Heart left ventricle (tissue), 16 donors: ENCODE measurements at places on chromosomes 5 and 9. TPM values are rescaled to one million over a fixed set of nuclear protein-coding genes. Genes with fewer than 3 reads are reported as not detected.

Gene ROR2
- 3.8 TPM for total RNA-seq

GRCh38 chr9:72615931-72616330 is 94.5 kb downstream of the TMC1 start:
- DNase-seq, result no peak
- H3K27me3 ChIP-seq, result no peaks in the 10 kb centered on the region
- no peaks in the 10 kb centered on the region for H3K4me1 ChIP-seq
- no peaks in the 10 kb centered on the region for H3K36me3 ChIP-seq

DNA sequence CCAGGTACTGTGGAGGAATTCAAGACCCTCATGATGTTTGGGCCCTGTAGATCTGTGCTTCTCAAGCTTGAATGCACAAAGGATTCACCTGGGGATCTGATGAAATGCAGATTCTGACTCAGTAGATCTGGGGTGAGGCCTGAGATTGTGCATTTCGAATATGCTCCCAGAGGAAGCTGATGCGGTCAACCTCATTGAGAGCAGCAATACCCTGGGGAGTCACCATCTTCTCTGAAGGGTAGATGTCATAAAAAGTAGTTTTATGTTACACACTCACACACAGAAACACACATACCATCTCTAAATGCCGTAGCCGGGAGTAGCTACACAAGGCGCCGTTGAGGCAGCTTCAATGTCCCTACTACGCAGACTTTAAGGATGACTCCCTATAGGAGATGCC is 55.8 kb upstream of the CPEB4 start:
- no peaks in the 10 kb centered on the region for H3K36me3 ChIP-seq
- H3K4me3 ChIP-seq, result no peak overlapping the region
- H3K27me3 ChIP-seq, result no peaks in the 10 kb centered on the region
- no peak for DNase-seq
- peaks cover 10% of the 10 kb centered on the region for H3K4me1 ChIP-seq

GRCh38 chr5:174398171-174398570 is 326.2 kb upstream of the MSX2 start:
- no peak overlapping the region for H3K4me3 ChIP-seq
- no peaks in the 10 kb centered on the region for H3K36me3 ChIP-seq
- no peaks in the 10 kb centered on the region for H3K27me3 ChIP-seq
- no peak for DNase-seq
- no peak overlapping the region for H3K27ac ChIP-seq

- DNase-seq, result no peak
- H3K27ac ChIP-seq, result peak overlapping the region; percentile 60
- H3K36me3 ChIP-seq, result no peaks in the 10 kb centered on the region
- H3K27me3 ChIP-seq, result peaks cover 66% of the 10 kb centered on the region
- peaks cover 24% of the 10 kb centered on the region for H3K4me1 ChIP-seq
- peak overlapping the region; percentile 73 for H3K4me3 ChIP-seq
Observed at GRCh38 chr9:111036946-111037345, 1.3 kb downstream of the LPAR1 start.

DNA sequence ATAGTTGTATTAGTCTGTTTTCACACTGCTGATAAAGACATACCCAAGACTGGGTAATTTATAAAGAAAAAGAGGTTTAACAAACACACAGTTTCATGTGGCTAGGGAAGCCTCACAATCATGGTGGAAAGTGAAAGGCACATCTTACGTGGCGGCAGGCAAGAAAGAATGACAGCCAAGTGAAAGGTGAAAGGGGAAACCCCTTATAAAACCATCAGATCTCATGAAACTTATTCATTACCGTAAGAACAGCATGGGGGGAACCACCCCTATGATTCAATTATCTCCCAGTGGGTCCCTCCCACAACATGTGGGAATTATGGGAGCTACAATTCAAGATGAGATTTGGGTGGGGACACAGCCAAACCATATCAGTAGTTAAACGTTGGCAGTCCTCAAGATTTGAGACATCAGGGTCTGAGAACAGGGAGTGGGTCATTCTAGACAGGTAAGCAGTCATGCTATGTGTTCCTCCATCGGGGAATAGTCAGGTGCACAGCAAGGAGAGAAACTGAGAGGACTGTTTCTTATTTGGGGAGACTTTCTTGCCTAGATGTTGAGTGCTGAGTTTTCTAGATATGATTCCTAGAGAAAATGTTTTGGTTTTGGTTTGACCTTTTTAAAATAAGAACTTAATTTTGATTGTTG is 45.8 kb upstream of the ENTREP1 start:
- H3K36me3 ChIP-seq, result no peaks in the 10 kb centered on the region
- no peak overlapping the region for H3K4me3 ChIP-seq
- H3K4me1 ChIP-seq, result peaks cover under 1% of the 10 kb centered on the region
- no peak for DNase-seq
- H3K27me3 ChIP-seq, result no peaks in the 10 kb centered on the region

Gene GPR150
- not detected for total RNA-seq

DNA sequence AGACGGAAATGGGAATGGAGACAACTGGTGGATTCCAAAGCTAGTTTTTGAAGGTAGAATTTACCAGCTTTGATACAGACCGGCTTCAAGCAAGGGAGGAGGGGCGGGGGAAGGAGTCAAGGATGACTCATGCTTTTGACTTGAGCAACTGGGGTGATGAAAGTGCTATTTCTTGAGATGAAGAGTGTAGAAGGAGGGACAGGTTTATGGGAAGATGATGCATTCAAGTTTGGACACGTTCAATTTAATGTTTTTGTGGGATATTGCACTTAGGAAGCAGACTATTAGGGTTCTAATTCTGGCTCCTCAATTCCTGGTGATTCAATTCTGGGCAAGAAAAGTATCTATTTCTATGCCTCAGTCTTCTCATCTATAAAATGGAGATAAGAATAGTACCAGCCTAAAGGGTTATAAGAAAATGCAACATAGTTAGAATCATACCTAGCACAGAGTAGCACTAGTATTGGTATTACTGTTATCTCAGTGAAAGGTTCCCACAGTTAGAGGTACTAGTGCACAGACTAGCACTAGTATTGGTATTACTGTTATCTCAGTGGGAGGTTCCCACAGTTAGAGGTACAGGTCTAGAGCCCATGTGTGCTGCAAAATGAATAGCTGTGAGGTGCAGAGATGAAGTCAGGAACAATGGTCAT is 4.6 kb downstream of the NIPAL4 start:
- H3K36me3 ChIP-seq, result no peaks in the 10 kb centered on the region
- no peak overlapping the region for H3K27ac ChIP-seq
- DNase-seq, result no peak
- H3K27me3 ChIP-seq, result peaks cover 24% of the 10 kb centered on the region
- peaks cover 7% of the 10 kb centered on the region for H3K4me1 ChIP-seq

Gene ARL15
- total RNA-seq, result 19.3 TPM

Gene SELENOP
- total RNA-seq, result 189 TPM

Gene SLC6A19
- total RNA-seq, result not detected

Gene CCL28
- 0.56 TPM for total RNA-seq

Gene PTPN3
- total RNA-seq, result 37.0 TPM

Gene CATSPER3
- total RNA-seq, result 0.61 TPM

Gene CMYA5
- total RNA-seq, result 983 TPM

- H3K36me3 ChIP-seq, result peaks cover 45% of the 10 kb centered on the region
- DNase-seq, result no peak
- peak overlapping the region; percentile 98 for H3K4me3 ChIP-seq
- peaks cover 8% of the 10 kb centered on the region for H3K4me1 ChIP-seq
Observed at GRCh38 chr5:6377582-6377904, 804 bp downstream of the MED10 start.

Gene SLC6A7
- total RNA-seq, result not detected

GRCh38 chr5:53601570-53601969 is 41.1 kb downstream of the NDUFS4 start:
- H3K4me3 ChIP-seq, result no peak overlapping the region
- peaks cover 28% of the 10 kb centered on the region for H3K4me1 ChIP-seq
- no peak for DNase-seq
- H3K27ac ChIP-seq, result no peak overlapping the region
- H3K36me3 ChIP-seq, result peaks cover 3% of the 10 kb centered on the region
- no peaks in the 10 kb centered on the region for H3K27me3 ChIP-seq

- H3K36me3 ChIP-seq, result peaks cover 43% of the 10 kb centered on the region
- no peaks in the 10 kb centered on the region for H3K27me3 ChIP-seq
- DNase-seq, result no peak
- H3K27ac ChIP-seq, result no peak overlapping the region
Observed at GRCh38 chr5:168211936-168212335, 79.5 kb upstream of the WWC1 start.

DNA sequence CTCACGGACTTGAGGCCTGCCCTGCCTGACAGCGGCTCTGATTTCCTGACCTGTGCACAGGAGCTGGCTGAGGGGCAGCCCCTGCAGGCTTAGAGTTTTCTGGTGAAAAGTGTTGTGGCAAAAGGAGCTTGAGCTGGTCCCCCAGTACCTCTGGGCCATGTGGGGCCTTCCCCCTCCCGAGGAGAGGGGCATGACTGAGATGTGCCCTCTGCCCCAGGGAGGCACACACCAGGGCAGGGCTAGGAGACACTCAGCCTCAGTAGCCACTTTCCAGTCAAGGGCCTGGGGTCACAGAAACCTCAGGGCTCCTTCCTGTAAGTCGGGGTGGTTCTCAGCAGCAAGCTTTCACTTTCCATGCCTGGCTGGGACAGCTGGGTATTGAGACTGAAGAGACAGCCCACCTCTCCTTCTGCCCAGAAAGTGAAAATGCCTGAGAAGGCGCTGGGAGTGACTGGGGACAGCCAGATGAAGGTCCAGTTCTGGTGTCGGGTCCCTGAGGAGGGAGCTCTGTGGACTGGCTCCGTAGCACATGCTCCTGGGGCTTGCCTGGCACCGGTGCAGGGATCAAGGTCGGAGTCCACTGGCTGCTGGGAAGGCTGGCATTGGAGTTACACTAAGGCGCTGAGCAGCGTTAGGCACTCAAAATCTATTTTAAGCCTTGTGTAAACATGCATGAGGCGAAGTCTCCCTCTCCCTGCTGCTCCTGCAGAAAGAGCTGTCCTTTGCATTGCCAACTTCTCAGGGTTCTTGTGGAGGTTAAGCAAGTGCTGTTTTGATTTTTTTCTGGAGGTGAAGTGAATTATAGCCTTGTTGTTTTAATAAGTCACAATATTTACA is 394.9 kb downstream of the GADD45G start:
- peaks cover 50% of the 10 kb centered on the region for H3K4me1 ChIP-seq
- H3K4me3 ChIP-seq, result peak overlapping the region; percentile 33
- H3K36me3 ChIP-seq, result no peaks in the 10 kb centered on the region

DNA sequence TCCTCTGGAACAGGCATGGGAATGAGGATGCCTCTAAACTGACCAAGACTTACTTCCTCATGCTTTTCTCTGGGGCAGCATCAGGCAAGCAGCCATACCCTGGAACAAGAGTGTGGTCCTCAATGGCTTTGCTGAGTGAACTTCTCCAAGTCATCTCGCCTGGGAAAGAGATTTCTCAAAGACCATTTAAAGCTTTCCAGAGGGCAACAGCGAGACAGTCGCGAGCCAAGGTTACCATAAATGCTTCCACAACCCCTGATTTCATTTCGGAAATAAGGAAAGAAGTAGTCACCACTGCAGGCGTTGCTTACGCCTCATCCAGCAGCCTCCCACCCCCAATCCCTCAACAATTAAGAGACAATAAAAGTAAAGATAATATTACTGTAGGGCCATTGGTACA is 1.1 kb upstream of the SNCAIP start:
- H3K4me1 ChIP-seq, result no peaks in the 10 kb centered on the region
- peak overlapping the region; percentile 63 for H3K4me3 ChIP-seq
- H3K27ac ChIP-seq, result peak overlapping the region; percentile 40
- no peaks in the 10 kb centered on the region for H3K36me3 ChIP-seq

Gene GABRA6
- not detected for total RNA-seq

GRCh38 chr9:128683340-128684064 is 5.5 kb upstream of the SET start:
- peak overlapping the region; percentile 61 for H3K4me3 ChIP-seq
- no peaks in the 10 kb centered on the region for H3K36me3 ChIP-seq

DNA sequence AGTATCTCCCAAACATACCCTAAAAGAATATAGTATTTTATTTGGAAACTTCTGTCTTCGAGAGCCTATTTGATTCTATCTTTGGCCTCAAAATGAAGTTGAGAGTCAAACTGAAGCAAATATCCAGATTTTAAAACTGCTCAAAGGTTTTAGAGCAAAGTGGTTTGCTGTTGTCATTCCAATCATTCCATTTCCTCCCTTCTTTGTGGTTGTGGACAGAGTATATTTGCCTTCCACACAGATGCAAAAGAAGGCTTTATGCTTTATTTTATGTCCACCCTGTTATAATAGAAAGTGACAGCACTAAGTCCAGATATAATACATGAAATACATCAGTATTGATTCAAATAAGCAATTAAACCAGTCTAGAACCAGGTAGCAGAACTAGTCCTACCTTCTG is 12.4 kb downstream of the GZMK start:
- H3K36me3 ChIP-seq, result no peaks in the 10 kb centered on the region
- H3K4me1 ChIP-seq, result peaks cover 8% of the 10 kb centered on the region
- no peaks in the 10 kb centered on the region for H3K27me3 ChIP-seq
- DNase-seq, result no peak

Gene EIF4E1B
- not detected for total RNA-seq

Gene BTNL8
- total RNA-seq, result 0.24 TPM

- no peaks in the 10 kb centered on the region for H3K4me1 ChIP-seq
- no peak overlapping the region for H3K4me3 ChIP-seq
- no peak for DNase-seq
- H3K36me3 ChIP-seq, result no peaks in the 10 kb centered on the region
Observed at GRCh38 chr5:104751969-104752368, 1189.4 kb upstream of the NUDT12 start.

DNA sequence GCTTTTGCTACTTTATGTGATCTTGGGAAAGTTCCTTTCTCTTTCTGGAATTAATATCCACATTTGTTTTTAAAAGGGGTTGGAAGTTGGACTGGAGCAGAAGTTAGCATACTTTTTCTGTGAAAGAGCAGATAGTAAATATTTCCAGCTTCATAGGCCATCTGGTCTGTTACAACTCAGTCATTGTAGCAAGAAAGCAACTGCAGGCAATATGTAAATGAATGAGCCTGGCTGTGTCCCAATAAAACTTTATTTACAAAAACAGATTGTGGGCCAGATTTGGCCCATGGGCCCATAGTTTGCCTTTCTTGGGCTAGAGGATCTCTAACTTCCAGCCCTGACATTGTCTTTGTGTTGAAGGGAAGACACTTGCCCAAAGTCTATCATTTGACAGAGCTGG is 104.4 kb downstream of the ACTL7B start:
- H3K4me1 ChIP-seq, result no peaks in the 10 kb centered on the region
- no peaks in the 10 kb centered on the region for H3K27me3 ChIP-seq
- H3K4me3 ChIP-seq, result no peak overlapping the region
- no peaks in the 10 kb centered on the region for H3K36me3 ChIP-seq

Gene BARX1
- total RNA-seq, result not detected

Gene N4BP3
- 6.0 TPM for total RNA-seq

Gene TOR2A
- 3.2 TPM for total RNA-seq

GRCh38 chr5:89946916-89947315 is 462.6 kb downstream of the CETN3 start:
- no peaks in the 10 kb centered on the region for H3K36me3 ChIP-seq
- no peak overlapping the region for H3K4me3 ChIP-seq
- no peak overlapping the region for H3K27ac ChIP-seq
- peaks cover 5% of the 10 kb centered on the region for H3K4me1 ChIP-seq
- DNase-seq, result no peak

DNA sequence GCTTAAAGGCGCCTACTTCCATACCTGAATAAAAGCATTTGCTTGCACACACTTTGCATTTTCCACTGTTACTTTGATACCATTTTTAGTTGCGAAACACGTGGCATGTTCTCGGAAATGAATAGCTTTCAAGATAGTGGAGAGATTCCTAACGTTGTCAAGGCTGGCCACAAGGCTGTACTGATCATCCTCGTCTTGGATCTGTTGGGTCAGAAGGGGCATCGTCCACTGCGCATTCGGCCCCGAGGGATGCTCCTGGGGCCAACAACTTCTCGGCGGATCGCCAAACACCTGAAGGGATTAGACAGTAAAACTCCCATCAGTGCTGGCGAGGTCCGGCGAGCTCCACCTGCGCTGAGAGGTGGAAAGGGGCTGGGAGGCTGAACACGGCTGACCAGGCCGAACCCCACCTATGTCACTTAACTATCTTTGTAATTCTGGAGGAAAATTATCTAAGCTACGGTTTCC is 599 bp downstream of the RAD1 start:
- H3K36me3 ChIP-seq, result peaks cover 45% of the 10 kb centered on the region
- DNase-seq, result no peak
- H3K4me3 ChIP-seq, result peak overlapping the region; percentile 81
- peaks cover 29% of the 10 kb centered on the region for H3K4me1 ChIP-seq
